ENCODE measurements at places on chromosomes 7 and 10.

DNA sequence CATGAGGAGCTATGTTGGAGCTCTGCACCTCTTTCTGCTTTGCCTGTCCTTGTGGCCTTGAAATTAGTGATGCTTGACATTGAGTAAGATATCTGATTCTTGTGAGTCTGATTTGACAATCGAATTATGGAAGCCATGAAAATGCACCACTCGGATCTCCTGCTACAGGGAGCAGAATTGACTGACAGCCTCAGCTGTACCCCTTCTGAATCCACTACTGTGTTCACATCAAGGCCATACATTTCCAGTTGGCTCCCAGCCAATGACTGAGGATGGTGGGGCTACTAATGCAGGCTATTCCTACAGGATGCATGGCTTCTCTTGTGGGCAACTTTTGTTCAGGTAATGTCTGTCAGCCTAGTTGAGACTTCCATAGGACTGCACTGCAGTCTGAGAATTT lies 321.9 kb downstream of the REEP3 start:
- no peak for DNase-seq

GRCh38 chr7:1113548-1113885 lies 25.6 kb downstream of the GPER1 start:
- no peak for DNase-seq

- no peak for DNase-seq
Observed at GRCh38 chr7:127818306-127818705, 166.3 kb downstream of the SND1 start.

DNA sequence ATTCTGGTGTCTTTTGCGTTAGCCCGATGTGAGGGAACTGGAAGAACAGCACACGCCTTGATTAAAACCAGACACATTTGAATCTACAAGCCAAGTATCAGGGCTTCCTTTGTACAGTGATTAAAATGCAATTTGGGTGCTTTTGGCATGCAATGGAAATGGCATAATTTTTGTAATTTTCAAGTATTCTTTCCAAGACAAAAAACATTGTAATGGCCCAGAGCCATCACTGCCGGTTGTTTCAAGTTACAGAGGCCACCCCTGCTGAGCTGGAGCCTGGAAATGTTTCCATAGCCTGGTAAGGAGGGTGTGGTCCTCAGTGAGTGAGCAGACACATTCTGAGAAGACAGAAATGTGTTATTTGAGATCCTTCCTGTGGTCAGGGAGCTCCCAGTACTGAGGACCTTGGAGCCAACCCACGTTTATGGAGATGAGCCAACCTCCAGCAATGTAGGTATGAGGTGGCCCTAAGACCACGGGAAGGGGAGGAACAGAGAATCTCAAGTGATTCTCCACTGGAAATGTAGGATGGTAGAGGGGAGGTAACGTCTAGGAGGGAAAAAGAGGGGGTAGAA lies 20.9 kb downstream of the TEX36 start:
- no peak for DNase-seq

- DNase-seq: no peak
Observed at GRCh38 chr7:129332254-129333035, 101.8 kb upstream of the STRIP2 start.

GRCh38 chr7:138407792-138408191 lies 52.3 kb upstream of the TRIM24 start:
- DNase-seq: no peak

- DNase-seq: no peak
Observed at GRCh38 chr10:119190954-119191785, 12.6 kb upstream of the PRDX3 start.

DNA sequence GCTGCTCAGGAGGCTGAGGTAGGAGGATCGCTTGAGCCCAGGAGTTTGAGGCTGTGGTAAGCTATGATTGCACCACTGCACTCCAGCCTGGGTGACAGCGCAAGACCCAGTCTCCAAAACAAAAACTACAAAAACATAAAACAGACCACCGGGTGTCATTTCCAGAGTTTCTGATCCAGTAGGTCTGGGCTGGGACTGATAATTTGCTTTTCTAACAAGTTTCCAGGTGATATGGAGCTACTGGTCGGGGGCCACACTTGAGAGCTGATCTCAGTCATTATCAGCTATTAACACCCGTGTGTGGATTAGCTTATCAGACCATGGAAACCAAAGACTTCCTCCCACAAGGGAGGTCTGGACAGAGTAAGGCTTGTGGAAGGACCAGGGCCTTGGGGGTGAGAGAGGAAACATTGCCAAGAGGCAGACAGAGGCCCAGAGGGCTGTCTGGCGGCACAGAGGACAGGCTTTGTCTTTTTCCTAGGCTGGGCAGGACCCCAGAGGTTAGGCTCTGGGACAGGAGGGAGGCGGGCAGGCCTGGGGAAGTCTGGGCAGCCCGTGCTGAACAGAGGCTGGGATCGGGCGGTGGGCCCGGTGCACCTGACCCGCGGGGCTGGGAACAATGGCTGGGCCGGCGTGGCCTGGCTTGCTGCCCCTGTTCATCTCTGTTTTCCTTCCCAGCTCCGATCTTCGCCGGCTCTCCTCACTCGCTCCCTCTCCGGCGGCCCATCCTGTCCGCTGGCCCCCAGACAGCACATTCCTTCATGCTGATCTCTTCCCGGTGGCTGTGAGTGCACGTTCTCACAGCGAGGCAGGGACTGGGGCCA lies 25.2 kb downstream of the TMEM270 start:
- DNase-seq: no peak

DNA sequence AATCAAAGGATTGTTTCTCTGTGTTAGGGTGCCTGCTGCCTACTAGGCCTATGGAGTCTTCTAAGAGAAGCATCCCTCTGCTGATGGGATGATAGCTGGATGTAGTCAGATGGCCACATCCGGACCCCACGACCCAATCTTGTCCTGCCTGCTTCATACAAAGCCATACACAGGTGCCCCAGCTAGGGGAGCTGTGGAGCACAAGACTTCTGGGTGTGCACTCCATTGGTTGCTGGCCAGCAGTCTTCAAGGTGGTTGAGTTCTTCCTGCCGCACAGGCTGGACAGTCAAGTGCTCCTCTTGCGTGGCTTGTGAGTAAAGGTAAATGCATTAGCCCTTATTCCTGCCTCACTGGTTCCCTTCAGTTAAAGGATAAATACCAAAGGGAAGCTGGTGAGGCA lies 120.2 kb downstream of the TEX36 start:
- no peak for DNase-seq

DNA sequence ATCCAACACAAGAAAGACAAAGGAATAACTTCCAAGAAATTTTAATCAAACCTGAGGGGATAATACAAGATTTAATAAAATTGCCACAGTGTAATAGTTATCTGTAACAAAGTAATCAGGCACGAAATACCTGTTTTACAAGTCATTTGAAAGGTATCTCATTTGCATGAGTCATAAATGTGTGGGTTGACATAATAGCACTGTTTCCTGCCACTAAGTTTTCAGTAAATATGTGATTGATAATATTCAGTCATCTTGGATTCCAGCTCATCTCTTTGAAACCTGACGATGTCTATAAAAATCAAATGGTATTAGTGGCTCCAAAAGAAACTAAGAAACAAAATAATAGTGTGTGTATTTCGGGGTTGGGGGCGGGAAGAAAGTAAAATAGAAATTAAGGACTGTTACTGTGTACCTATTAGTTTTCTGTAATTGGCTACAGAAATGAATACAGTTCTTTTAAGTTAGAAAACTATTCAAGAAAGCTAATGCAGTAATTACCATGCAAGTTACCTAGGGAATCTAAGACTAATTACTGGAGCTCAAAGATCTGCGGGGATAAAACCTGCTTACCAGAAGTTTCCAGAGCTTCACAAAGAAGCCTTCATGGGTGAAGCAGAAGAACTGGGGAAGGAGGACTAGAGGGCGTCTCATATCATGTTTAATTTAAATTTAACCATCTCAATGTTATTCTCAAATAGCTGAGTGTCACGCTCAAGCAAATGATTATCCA lies 100.7 kb downstream of the ST8SIA6 start:
- DNase-seq: peak; percentile 23

DNA sequence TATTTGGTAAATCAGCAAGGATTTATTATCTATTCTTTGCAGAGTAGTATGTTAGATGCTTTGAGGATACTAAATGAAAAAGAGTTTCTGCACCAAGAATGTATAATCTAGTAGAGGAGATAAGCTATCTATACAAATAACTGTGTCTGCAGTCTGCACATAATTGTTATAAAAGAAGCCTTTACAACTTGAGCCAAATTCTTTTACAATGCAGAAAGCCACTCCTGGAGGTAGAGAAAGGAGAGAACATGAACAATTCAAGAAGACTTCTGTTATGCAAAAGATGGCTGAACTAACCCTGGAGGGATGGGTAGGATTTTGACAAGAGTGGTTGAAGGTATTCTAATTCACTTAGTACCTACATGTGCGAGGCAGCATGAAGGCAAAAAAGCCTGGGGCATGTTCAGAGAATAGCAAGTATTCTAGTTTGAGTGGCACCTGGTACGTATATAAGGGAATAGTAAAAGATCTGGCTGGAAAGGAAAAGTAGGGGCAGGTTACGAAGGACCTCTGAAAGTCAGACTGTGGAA lies 251.1 kb upstream of the KAT6B start:
- DNase-seq: no peak

GRCh38 chr7:27146491-27147198 lies 929 bp downstream of the HOXA6 start:
- DNase-seq: no peak

- no peak for DNase-seq
Observed at GRCh38 chr7:139046143-139046542, 10.3 kb upstream of the ZC3HAV1L start.

DNA sequence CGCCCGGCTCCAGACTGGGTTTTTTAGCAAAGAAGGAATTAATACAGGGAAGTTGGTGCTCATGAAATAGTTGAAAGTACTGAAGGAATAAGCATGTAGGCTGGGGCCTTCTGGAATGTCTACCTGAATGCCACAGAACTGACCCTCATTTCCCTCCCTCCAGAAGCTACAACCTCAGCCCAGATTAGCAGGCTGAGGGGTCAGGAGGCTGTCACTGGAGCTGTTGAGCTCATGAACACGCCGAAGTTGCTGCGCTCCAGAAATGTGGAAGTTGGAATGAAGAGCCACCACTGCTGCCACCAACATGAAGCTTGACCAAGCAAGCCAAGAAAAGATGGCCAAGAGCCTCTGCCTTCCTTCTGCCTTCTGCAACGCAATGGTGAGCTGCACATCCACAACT lies 52.2 kb upstream of the KMT2E start:
- no peak for DNase-seq

GRCh38 chr7:77727936-77728701 lies 31.9 kb downstream of the RSBN1L start:
- no peak for DNase-seq

GRCh38 chr7:95632609-95633008 lies 36.3 kb upstream of the PDK4 start:
- no peak for DNase-seq

- DNase-seq: no peak
Observed at GRCh38 chr10:73226663-73227062, 20.4 kb downstream of the DNAJC9 start.

Measured in NCI-H1048 (cell line).